Left cardiac atrium (tissue), 4 donors: ENCODE measurements at places on chromosomes 1 and 21.
A peak's percentile ranks its signal among the peaks of the same experiment; 100 is the strongest.

GRCh38 chr1:95096218-95096841 is 20.8 kb upstream of the TLCD4 start:
- DNase-seq: no peak

DNA sequence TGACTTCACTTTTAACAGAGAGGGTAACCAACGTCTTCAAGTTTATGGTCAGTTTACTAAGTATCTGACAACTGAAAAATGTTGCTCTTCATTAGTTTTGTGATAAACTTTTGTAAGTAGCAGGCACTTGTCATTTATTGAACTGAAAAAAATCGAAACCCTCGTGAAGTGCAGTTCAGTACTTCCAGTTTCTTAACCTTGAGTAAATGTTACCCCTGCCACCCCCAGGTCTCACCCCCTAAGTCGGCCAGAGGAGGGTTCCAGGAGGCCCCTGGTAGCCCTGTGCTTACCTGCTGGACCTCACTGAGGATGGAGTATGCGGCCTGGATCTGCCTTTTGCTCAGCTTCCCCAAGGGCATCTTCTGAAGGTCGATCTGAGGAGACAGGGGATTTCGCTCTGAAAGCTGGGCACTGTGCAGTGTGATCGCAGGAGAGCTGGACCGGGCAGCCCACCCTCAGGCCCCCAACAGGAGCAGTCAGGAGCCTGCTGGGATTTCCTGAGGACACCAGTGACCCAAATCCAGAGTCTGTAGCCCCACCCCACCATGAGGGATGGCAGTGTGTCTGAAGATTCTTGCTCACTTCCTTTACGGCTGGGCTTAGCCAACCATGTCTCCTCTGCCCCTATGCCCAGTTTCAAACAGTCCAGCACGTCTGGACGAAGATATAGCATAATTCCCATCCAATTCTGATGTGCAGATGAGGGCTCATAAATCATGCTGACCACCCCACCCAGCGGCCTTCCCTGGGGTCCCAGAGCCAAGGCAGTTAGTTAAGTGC is 37.6 kb downstream of the PARP1 start:
- DNase-seq: no peak

DNA sequence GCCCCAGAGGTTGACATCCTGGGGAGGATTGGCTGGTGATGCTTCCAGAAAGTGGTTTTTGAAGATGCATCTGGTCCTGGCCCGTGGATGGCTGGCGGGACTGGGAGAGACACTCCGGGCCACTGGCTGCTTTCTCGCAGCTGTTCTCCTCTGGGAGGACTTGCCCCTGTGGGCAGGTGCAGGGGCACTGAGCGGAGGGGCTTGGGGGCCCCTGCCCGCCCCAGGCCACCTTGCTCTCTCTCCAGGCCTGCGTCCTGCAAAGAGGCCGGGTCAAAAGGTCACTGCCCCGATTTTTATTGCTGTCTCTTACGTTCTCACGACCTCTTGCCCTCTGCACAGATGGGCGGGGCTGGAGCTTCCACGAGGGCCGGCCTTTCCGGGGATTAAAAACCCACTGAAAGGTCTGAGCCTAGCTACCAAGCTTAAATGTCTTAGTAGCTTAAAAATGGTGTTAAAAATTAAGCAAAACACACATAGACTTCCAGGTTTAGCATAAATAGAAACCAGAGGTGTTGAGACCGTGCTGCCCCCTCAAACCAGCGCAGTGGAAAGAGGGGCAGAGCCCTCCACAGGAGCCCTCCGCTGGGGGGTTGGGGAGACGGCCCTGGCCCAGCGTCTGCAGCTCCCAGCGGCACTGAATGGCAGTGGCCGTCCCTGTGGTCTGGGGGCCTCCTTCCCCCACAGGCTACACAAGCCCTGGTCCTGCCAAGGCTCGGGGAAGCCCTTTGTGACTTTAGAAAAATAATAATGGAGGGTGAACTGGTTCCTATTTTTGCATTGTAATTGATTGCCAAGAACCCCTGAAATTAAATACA is 43.9 kb downstream of the SKI start:
- no peak for DNase-seq

GRCh38 chr1:112614460-112615065 is 4.4 kb downstream of the ST7L start:
- no peak for DNase-seq

GRCh38 chr1:2628933-2629626 is 3.7 kb downstream of the MMEL1 start:
- DNase-seq: no peak

DNA sequence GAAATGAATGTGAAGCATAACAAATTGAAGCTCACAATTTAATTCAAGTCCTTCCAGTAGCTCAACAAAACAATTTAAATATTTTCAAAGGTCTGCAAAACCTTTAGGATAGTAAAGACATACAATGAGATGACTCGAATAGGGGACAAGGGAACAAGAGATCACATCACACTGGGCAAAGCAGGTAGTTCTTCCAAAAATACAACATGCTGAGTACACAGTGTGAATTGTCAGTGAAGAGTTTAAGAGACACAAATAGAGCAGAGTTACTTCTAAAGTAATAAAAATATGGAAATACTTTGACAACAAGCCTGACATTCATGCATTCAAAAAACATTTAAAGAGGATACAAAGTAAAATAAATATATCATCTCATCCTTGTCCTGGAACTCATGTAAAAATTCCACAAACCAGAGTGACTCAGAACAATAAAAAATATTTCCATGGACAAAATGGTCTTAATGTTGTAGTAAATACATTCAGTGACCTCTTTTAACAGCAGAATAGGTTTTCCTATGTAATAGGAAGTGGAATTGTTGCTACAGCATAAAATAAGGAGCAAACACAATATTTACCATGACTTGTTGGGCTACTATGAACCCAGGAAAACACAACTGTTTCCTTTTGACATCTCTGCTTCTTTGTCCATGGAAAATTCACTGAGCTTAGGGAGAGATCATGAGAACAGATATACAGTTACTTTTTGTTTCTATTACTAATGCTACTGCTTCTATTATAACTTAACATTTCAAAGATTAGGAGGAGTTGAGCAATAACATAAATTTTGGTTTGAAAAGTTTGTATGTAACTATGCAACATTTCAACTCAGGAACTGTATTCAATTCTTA is 83.7 kb upstream of the BCL10 start:
- DNase-seq: no peak

GRCh38 chr1:88726697-88727096 is 42.6 kb downstream of the PKN2 start:
- no peak for DNase-seq

DNA sequence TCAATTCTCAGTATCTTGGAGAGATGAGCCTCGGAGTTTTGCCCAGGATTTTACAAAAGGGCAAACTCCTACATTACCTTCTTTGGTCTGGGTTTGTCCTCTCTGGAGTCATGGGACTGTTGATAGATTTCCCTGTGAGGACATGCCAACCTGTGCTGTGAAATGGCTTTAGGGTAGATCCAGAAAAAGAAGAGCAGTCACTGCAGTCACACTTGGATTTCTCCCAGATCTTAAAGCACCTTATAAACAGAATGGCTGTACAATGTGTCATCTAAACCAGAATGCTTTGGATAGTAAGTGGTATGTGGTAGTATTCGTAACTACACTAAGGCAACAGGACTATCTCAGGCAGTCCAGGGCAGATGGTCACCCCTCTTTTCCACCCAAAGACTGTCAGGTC is 1.9 kb upstream of the CSRP1 start:
- DNase-seq: no peak

- peak; percentile 71 for DNase-seq
These were observed 5.4 kb upstream of the LAMC2 start for GRCh38 chr1:183180634-183181056.

GRCh38 chr1:227928811-227929375 is 18.8 kb downstream of the WNT9A start:
- peak; percentile 4 for DNase-seq

- peak; percentile 57 for DNase-seq
These were observed 4.8 kb downstream of the FAM131C start for GRCh38 chr1:16068356-16069270.

- DNase-seq: no peak
These were observed 402.4 kb downstream of the KCNH1 start for GRCh38 chr1:210731597-210731996.

GRCh38 chr1:177137814-177138213 is 26.7 kb downstream of the ASTN1 start:
- no peak for DNase-seq

GRCh38 chr1:101632548-101633272 is 364.0 kb downstream of the OLFM3 start:
- DNase-seq: no peak
